Adrenal gland (tissue), 19 donors: ENCODE measurements at places on chromosomes 7 and 10. TPM values are rescaled to one million over a fixed set of nuclear protein-coding genes. Genes with fewer than 3 reads are reported as not detected.

Gene PIK3AP1
- total RNA-seq: 6.2 TPM

Gene MUC12
- total RNA-seq: not detected

Gene HOGA1
- total RNA-seq: 19.1 TPM

GRCh38 chr10:71351628-71352319, 32.7 kb downstream of the SLC29A3 start:
- no peak overlapping the region for H3K27ac ChIP-seq
- peak; percentile 24 for DNase-seq
- no peak overlapping the region for H3K4me3 ChIP-seq
- H3K4me1 ChIP-seq: no peaks in the 10 kb centered on the region

- H3K4me3 ChIP-seq: no peak overlapping the region
- DNase-seq: no peak
- H3K36me3 ChIP-seq: no peaks in the 10 kb centered on the region
- H3K27me3 ChIP-seq: no peaks in the 10 kb centered on the region
These were observed 76.1 kb downstream of the ADD3 start for GRCh38 chr10:110083884-110084283.

DNA sequence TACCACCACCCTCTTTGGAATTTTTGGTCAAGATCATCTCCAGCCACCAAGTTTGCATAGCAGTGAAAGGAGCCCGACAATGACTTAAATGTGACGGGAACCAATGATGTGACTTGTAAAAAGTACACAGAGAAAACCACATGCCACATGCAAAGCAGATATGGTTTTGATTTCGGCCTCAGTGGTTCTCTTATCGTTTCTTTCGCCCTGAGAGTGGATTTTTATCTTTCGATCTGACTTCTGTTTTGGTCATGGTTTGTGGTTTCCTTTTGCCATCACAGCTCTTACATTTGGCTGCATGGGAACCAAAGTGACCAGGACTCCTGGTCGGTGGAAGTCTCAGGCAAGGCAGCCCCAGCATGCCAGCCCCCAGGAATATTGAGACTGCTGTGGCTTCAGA, 31.5 kb downstream of the TCF7L2 start:
- no peak overlapping the region for H3K4me3 ChIP-seq
- DNase-seq: no peak
- no peaks in the 10 kb centered on the region for H3K4me1 ChIP-seq
- no peak overlapping the region for H3K27ac ChIP-seq
- H3K36me3 ChIP-seq: no peaks in the 10 kb centered on the region

GRCh38 chr10:76645341-76645740, 992.3 kb downstream of the KCNMA1 start:
- no peak for DNase-seq
- H3K27me3 ChIP-seq: no peaks in the 10 kb centered on the region
- H3K4me3 ChIP-seq: no peak overlapping the region
- no peaks in the 10 kb centered on the region for H3K4me1 ChIP-seq
- H3K36me3 ChIP-seq: no peaks in the 10 kb centered on the region
